ENCODE measurements at places on chromosomes 2 and 18.
A peak's percentile ranks its signal among the peaks of the same experiment; 100 is the strongest.

- peak; percentile 92 for DNase-seq
These were observed 263.5 kb downstream of the FHOD3 start for GRCh38 chr18:36561046-36561445.

- DNase-seq, result no peak
These were observed 471.6 kb downstream of the DLGAP1 start for GRCh38 chr18:3983351-3983969.

DNA sequence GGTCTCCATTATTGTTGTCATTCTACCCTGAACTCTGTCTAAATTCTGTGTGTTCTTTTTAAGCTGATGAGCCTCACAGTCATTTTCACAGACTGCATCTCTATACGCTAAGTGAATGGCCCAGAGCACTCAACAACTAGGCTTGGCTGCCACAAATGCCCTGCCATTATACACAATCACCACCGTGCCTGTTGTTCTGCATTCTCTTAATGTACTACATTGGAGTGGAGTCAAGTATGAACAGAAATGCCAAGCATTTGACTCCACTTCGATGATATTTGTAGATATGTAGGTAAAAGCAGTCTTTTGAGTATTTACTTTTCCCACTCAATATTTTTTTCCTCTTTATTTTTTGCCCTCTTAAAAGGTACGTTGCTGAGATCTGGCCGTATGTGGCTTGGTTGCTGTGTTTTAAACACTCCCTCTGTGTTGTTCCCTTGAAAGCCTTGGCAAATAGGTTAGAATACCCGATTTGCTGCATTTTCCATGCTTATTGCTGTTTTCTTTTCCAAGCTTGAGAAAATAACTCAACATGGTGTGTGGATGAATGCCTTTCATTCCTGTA, 36.2 kb upstream of the TMEFF2 start:
- no peak for DNase-seq

GRCh38 chr2:165794536-165794928, 485 bp upstream of the GALNT3 start:
- DNase-seq, result no peak

DNA sequence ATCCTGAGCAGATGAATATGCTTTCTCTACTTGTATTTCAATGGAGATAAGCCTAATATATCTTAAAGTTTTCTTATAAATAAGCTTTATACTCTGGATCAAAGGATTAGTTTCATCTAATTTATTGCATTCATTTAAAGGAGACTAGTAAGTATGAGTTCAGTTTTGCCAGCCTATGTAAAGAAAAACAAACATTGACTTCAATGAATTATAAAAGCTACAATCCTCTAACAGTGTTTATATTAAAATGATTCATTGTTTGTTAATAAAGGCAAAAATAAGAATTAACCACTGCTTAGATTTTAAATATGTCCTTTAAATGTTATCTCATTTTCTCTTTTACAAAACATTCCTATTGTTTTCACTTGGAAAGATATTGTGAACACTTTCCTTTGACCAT, 566.0 kb downstream of the EPHA4 start:
- no peak for DNase-seq

GRCh38 chr18:58583569-58583968, 45.3 kb downstream of the ALPK2 start:
- DNase-seq, result no peak

- no peak for DNase-seq
These were observed 2.5 kb downstream of the DNMT3A start for GRCh38 chr2:25339211-25339674.

DNA sequence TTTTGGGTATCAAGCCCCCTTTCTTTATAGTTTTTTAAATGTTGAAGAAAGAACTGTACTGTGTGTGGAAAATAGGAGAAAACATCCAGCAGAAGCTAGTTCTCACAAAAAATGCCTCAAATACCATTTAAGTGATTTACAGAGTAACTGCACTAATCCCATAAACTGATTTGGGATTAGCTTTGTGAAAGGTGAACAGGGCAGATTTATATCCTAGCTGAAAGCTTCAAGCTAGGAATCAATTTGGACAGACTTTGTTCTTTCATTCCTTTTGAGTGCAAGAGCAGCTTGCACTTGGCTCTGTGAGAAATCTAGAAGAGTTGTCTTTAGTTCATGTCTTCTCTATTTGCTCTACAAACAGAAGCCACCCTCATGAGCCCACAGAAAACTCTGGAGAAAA, 183.9 kb upstream of the VRK2 start:
- no peak for DNase-seq

All from NCI-H1105 (cell line).